ENCODE measurements at places on chromosomes 16 and 17.

DNA sequence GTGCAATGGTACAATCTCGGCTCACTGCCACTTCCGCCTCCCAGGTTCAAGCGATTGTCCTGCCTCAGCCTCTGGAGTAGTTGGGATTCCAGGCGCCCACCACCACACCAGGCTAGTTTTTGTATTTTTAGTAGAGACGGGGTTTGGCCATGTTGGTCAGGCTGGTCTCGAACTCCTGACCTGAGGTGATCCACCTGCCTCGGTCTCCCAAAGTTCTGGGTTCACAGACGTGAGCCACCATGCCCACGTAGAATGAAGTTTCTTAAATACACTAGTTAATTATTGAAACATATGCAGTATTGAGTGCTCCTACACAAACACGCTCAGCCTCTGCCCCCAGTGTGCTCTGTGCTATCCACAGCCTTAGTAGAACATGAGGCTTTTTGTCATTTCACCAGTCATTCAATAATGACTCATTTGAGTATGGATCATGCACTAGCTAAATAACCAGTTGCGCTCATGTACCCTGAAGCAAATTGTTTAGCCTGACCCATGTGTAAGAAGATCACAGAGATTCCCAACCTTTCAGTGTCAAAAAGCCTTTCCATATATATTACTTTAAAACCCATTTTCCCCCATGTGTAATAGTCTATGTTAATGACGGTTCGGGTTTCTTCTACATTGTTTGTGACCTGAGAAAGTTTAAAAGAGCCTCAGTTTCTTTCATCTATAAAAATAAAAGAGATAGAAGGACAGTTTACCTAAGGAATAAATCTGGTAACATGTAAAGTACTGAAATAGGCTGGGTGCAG lies 49.7 kb downstream of the TUBD1 start:
- peak; percentile 52 for DNase-seq

DNA sequence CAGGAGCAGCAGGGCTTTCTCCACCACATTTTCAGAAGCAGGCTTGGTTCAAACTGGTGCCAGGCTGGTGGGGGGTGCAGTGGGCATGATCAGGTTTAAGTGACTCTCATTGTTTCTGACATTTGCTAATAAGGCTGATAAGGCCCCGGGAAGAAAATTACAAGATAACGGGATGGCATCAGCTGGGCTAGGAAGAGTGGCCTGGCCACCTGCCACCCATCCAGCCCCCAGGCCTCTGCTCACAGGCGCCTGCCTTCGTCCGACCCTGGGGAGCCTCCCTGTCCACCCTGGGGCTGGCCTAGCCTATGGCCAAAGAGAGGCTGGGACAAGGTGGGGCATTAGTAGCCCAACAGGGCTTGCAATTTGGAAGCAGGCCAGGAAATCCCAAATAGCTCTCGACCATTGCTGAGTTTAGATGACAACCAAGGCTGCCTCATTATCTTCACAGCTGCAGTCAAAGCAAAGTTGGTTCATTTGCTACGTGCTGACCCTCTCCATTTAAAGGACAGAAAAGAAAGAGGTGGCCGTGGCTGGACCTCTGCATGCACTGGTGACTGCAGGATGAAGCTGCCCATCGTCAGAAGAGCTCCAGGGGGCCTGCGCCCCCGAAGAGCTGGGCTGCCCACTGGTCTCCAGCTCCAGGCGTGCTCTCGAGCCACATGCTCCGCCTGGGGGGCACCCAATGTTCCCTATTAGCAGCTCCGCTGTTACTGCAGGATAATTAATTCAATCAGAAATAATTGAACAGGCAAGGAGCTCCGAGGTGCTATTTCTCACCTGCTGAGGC lies 44.9 kb downstream of the PEMT start:
- DNase-seq = no peak

GRCh38 chr17:5123343-5124124 lies 7.7 kb downstream of the USP6 start:
- DNase-seq = no peak

- DNase-seq = no peak
These were observed 36.0 kb downstream of the ITFG1 start for GRCh38 chr16:47424846-47425245.

DNA sequence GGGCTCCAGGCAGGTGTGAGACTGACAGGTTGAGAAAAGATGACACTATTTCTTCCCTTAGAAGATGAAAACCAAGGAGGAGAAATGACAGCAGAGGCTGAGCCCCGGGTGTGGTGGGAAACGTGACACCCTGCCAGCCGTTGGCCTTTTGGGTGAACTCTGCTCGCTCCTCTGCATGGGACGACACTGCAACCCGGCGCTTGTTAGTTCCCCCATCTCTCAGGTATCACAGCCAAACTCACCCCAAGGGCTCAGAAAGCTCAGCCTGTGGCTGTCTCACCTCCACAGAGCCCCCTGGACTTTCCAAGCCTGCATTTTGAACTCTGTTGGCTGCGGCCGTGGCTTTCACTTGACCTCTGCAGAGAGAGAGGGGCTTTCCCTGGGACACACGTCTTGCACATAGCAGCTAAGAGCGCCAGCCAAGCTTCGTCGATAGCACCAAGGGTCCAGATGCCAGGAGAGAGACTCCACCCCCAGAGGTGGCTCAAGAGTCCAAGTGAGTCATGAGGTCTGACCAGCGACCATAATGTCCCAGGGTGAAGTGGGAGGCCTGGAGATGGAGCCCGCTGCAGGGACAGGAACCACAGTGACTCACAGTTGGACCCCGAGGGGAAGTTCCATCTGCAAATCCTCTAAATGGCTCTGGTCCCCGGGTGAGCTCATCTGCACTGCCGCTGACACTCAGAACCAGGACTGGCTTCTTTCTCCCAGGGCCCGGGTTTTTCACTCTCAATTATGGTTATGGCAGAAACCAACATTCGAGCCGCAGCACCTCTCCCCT lies 301.9 kb downstream of the SOX9 start:
- DNase-seq = no peak

GRCh38 chr16:67425061-67425460 lies 5.9 kb upstream of the HSD11B2 start:
- no peak for DNase-seq

GRCh38 chr17:81901167-81902022 lies 643 bp upstream of the NPB start:
- no peak for DNase-seq

GRCh38 chr16:24409045-24409444 lies 130.3 kb upstream of the RBBP6 start:
- no peak for DNase-seq

DNA sequence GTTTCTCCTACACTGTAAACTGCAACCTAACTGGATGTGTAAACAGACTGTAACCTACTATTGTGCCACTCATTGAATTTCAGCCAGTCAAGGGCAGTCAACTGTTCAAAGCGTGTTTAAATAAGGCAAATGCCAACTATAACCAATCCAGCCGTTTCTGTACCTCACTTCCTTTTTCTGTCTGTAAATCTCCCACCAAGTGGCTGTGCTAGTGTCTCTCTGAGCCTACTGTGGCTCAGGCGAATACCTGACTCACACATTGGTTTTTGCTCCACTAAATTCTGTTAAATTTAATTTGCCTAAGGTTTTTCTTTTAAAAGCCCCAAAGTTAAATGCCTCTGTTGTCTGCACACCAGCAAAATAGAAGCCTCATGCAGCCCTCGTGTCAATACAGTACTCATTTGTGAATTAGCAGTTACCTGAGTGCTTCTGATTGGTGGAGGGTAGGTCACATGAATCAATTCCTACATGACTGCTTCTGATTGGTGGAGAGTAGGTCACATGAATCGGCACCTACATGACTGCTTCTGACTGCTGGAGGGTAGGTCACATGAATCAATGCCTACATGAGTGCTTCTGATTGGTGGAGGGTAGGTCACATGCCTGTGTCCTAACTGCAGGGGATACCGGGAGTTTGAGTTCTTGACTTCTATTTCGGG lies 31.1 kb upstream of the CCR7 start:
- DNase-seq = no peak

- no peak for DNase-seq
These were observed 1.3 kb downstream of the HID1 start for GRCh38 chr17:74971069-74971841.

Measured in stimulated activated CD8-positive, alpha-beta memory T cell treated with anti-CD3 and anti-CD28 coated beads, Interleukin-4, amount 100 ng/mL, for 1 hour (primary cell).